ENCODE measurements at places on chromosomes 12 and 14.

DNA sequence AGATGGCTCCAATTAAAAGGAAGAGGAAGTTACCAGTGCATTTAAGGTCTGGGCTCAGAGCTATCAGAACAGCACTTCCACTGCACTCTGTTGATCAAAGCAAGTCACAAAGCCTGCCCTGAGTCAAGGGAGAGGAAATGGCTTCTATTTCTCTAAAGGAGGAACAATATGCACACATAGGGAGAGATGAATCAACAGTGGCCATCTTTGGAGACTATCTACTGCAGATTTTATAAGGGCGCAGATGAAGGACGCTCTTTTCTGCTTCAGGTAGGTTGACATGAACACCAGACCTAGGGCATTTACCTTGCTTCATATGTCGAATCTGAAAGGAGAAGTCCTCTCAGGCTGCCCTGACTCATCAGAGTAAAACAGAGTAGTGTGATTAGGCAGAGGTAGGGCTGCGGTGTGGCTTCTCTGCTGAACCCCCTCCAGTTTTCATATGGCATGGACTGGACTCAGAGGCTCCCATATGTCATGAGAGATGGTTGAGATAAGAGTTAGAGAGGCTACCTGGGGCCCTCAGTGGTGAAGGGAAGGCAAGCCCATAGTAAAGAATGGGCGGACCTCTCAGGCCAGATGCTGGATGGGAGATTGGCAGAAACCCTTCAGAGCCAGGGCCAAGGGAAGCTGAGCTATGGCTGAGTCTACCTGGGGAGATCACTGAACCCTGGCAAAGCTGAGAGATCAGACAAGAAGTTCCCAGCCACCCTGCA, 84.4 kb downstream of the ARF6 start:
- DNase-seq, result peak; percentile 31

- DNase-seq, result no peak
Measured at GRCh38 chr14:99677231-99678140, 6.6 kb upstream of the CYP46A1 start.

DNA sequence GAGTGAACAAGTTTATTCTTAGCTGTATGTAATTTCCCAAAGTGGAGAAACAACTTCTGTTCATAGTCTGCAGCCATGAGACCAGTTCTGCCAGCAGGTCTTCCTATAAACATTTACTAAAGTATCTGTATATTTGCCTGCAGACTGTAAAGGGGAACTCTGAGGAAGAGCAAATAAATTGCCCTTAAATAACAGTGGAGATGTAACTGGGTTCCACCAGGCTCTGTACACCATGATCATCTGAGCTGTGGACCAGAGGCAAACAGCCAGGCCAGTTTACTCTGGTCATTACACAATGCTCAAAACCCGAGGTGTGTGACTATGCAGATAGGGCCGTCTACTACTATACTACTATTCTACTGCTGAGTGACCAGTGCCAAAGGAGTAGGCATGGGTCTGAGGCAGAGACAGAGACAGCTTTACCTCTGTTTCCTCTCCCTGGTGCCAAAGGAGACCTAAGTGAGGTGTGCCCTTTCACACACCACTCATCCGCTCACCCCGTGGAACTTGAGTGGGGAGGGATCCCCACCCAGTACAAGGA, 21.1 kb upstream of the CERS5 start:
- no peak for DNase-seq

GRCh38 chr14:84998216-84998615, 531.7 kb upstream of the FLRT2 start:
- DNase-seq, result no peak

- no peak for DNase-seq
Measured at GRCh38 chr12:60148831-60149230, 553.0 kb downstream of the SLC16A7 start.

DNA sequence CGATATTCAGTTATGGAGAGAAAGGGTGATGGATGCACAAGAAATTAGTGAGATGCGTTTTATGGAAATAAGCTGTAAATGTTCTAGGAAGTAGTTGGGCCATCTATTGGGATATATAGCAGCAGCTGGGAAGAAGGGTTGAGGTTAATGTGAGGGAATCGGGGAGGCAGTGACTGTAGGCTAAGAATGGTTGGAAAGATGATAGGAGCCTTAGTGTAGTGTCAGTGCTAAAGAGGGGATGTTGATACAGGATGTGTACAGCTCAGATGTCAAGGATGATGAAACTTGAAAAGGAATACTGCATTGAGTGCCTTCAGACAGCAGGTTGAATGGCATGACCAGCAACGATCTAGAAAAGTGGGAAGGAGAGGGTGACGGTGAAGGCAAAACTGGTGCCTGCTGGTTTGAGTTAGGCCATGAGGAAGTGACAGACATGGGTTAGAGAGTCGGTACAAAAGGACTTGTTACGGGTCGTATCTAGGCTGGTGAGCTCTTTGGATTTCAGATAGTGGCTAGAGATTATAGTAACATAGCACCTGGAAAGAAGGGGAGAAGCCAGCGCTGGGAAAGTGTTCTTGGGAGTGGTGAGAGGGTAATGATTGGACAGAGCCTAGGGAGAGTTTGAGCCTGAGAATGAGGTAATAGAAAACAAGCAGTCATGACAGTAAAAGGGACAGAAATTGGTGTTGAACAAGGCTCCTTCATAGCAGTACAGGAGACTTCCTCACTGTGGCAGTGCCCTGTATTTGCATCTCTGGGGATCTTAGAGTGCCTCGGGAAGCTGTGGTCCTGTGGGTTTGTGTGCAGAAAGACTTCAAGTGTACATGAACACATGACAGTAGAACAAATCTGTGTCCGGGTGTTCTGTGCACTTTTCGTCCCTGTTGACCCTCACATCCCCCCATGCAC, 9.6 kb downstream of the MARS1 start:
- no peak for DNase-seq

GRCh38 chr12:50732591-50732990, 31.3 kb upstream of the ATF1 start:
- no peak for DNase-seq

DNA sequence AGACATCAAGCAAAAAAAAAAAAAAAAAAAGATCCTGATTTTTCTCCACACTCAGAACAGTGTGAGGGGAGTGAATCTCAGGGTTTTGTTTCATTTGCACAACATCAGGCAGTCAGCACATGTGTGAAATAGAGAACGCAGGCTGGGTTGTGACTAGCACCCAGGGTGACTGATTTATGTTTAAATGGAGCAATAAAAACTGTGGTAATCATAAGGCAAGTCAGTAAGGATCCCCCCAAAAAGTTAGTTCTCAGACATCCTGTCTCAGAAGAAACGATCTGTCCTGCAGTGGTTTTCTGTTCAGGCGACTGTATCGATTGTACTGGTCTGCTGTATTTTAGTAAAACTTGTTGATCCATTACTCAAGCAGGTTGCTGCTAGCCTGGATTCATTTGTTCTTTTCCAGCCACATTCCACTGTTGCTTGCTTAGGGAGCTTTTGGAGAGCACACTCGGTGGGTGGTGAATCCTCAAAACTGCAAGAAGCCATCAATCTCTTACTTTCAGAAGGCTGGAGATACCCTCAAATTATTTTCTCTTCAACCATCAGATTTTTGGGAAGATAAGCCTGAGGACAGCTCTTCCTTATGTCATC, 107.1 kb downstream of the DACT1 start:
- DNase-seq, result no peak

GRCh38 chr12:19646599-19646998, 207.3 kb downstream of the AEBP2 start:
- no peak for DNase-seq

- no peak for DNase-seq
Measured at GRCh38 chr14:72998252-72998903, 28.5 kb downstream of the ZFYVE1 start.

DNA sequence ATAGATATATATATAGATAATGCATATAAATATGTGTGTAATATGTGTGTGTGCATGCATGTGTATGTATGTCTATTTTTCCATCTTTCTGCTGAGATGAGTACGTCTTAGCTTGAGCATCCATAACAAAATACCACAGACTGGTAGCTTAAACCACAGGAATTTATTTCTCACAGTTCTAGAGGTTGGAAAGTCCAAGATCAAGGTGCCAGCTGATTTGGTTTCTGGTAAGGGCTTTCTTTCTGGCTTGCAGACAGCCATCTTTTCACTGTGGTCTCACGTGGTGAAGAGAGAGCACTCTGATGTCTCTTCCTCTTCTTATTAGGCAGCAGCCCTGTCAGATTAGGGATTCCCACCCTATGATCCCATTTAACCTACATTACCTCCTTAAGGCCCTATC, 47.3 kb downstream of the ACSM4 start:
- DNase-seq, result no peak

GRCh38 chr12:63795032-63795687, 15.5 kb downstream of the RXYLT1 start:
- DNase-seq, result no peak

- DNase-seq, result no peak
Measured at GRCh38 chr14:106507354-106507753, 981.0 kb downstream of the TMEM121 start.

DNA sequence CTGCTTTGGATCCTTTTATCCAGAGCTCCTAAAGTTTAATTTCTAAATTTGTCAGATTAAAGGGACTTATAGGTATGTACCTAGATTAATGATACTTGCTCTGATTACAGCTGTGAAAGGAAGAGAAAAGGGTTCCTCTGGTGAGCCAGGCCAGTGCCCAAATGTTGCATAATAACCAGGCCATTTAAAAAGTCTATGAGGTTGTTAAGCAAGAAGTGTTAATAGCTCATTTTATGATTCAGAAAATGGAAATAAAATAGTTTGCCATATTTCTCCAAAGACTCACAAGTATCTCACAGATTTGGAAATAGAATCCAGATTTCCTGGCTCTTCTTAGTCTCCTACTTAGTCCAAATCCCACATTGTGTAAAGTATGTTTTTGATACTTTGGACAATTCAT, 67.6 kb downstream of the SLC38A6 start:
- DNase-seq, result no peak
